ENCODE measurements at places on chromosomes 2 and 18.

DNA sequence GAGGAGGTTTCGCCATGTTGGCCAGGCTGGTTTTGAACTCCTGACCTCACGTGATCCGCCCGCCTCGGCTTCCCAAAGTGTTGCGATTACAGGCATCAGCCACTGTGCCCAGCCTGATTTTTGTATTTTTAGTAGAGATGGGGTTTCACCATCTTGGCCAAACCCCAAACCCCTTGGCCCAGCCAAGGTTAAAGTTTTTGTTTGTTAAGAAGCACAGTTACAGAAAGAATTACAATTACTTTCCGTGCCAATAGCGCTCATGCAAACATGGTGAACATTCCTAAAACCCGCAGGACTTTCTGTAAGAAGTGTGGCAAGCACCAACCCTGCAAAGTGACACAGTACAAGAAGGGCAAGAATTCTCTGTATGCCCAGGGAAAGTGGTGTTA lies 26.1 kb downstream of the ITSN2 start:
- no peak for DNase-seq

DNA sequence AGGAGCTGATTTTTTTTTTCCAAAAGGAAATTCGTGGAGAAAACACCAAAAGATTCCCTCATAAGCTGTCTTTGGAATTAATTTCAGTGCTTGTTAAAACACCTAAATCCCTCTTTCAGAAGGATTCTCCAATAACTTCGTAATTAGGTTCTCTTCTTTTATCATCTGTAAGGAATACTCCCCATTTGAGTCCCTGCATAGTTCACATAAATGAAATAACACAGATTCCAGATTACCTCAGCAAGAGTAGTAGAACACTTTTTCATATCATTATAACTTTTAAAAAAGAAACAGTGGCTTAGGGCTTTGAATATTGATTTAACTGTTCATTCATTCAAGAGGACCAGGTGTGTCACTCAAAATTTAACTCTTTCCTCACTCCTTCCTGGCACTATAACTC lies 55.5 kb downstream of the ARHGAP28 start:
- DNase-seq: no peak

DNA sequence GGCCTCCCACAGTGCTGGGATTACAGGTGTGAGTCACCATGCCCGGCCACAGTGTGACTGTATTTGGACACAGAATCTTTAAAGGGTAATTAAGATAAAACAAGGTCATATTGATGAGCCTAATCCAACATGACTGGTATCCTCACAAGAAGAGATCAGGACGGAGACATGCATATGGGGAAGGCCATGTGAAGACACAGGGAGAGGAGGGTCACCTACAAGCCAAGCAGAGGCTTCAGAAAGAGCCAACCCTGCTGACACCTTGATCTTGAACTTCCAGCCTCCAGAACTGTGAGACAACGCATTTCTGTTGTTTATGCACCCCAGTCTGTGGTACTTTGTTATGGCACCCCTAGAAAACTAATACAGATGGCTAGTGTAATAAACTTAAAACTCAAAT lies 72.4 kb downstream of the REV1 start:
- no peak for DNase-seq

DNA sequence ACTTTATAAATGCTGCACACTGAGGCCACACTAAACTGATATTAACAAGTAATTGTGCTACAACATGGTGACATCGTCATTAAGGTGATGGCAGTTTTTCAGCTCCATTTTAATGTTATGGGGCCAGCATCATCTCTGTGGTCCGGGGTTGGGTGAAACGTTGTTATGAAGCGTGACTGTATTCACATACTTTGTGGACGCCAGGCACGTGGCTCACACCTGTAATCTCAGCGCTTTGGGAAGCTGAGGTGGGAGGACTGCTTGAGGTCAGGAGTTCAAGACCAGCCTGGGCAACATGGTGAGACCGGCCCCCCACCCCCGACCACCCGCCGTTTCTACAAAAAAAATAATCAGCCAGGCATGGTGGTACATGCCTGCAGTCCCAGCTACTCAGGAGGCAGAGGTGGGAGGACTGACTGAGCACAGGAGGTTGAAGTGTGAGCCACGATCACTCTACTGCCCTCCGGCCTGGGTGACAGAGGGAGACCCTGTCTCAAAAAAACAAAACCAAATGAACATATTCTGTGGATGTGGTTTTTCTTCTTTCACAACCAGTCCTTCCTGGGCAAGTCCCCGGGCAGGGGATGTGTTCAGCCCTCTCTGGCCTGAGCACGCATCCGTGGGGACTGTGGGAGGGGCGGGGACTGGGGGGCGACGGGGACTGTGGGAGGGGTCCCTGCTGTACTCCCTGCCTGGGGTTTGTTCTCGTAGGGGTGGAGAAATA lies 12.9 kb upstream of the GAL3ST2 start:
- no peak for DNase-seq

DNA sequence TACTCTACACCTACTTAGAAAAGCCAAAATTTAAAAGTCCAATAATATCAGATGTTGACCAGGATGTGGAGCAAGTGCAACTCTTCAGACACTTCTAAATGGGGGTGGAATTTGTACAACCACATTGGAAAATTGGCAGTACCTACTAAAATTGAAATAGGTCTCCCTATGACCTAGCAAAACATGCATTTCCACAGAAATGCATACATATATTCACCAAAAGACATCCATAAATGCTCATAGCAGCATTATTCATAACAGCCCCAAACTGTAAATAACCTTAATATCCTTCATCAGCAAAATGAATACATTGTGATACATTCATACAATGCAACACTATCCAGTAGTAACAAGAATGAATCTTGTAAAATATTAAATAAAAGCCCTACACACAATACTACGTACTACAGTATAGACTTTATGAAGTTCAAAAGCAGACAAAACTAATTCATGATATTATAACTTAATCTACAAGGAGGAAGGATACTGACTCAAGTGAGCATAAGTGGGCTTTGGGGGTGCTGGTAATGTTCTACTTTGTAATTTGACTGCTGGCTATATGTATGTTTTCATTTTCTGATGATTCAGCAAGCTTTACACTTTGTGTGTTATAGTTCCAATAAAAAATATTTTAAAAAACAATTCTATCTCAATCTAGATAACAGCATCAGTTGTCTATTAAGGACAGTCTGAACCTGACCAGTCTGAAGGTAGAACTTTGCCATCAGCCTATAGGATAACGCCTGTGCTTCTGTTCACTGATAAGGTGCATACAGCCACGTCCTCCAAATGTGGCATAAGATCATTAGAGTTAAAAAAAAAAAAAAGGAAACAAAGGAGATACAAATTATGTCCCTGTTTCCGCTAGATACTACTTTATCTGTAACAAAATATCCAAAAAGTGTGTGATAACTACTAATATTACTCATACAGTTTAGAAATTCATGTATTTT lies 6.6 kb upstream of the TNFRSF11A start:
- no peak for DNase-seq

GRCh38 chr2:113723411-113723810 lies 33.0 kb downstream of the SLC35F5 start:
- DNase-seq: no peak

DNA sequence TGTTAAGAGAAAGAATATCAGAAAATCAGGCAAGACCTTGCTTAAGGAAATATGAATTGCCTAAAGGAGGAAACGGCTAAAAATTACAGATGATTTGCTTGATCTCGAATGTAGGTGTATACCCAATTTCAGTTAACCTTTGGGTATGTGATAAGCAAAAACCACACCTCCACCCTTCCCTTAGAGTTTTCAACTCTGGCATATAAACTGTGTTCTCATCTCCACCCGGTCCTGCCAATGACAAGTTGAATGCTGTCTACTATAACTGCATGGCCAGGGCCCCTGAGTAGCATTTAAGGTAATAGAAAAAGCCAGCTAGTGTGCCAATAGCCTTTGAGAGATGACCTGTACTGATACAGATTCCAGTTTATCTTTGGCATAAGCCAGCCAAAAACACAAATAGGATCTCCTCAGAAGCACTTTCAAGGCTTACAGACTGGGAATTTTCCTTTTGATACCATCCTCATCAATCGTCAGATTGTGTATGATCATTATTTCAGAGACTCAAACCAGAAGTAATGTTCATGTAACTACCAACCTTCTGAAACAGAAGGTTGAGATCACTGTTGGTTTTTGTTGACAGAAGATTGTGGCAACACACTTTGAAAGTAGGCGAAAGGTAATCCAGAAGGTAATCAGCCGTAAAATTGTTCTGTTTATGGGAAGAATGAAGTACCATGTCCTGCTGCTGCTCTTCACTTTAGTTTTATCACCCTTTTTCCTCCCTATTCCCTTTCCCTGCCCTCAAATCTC lies 163.1 kb downstream of the GFPT1 start:
- no peak for DNase-seq

DNA sequence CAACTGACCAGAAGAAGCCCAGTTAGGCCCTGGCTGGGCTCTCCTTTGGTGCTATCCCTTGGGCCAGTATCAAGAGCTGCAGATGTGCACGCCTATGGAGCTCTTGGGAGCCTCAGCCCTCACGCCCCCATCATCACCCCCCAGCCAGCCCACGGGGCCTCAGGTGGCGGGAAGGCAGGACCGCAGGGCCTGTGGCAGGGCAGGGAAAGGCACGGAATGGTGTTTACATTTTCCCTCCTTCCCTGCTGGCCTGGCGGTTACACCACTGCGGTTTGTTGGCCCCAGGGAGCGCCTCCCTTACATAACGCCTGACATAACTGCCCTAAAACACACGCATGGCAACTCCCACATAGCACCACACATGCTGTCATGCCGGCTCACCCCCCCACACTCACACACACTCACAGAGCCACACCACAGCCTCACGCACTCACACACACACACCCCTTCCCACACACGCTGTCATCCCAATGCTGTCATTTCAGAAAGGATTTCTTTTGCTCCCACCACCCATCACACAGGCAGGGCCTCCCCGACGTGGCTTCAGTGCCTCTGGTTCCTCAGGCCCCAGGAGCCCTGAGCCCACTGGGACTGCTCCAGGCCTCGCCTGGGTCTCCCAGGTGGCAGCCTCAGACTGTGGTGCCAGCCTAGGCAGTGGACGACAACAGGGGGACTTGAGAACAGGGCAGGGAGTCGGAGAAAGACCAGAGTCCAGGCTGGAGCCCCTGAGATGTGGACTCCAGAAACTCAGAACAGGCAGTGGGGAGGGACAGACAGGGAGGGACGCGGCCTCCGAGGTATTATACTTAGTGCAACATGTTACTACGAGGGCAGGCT lies 15.7 kb downstream of the ZFP36L2 start:
- DNase-seq: no peak

GRCh38 chr2:203599509-203599908 lies 64.4 kb upstream of the RAPH1 start:
- DNase-seq: no peak

GRCh38 chr2:12432985-12433625 lies 283.6 kb upstream of the TRIB2 start:
- DNase-seq: no peak

DNA sequence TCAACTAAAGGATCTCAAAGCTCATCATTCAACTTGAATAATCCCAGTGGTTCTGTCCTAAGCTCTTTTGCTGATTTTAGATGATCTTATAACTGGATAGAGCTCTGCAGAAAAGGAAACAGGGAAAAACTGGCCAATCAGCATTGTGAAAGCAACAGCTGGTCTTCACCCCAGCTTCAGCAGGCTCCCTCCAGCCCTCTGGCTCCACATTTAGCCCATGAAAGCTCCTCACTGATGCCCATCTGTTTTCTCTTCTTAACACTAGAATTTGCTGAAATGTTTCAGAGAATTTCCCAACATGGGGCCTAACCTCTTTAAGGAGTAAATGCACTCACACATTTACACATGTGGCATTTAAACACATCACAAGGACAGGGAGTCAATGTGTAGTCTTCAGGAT lies 223.3 kb downstream of the CNTNAP5 start:
- no peak for DNase-seq

DNA sequence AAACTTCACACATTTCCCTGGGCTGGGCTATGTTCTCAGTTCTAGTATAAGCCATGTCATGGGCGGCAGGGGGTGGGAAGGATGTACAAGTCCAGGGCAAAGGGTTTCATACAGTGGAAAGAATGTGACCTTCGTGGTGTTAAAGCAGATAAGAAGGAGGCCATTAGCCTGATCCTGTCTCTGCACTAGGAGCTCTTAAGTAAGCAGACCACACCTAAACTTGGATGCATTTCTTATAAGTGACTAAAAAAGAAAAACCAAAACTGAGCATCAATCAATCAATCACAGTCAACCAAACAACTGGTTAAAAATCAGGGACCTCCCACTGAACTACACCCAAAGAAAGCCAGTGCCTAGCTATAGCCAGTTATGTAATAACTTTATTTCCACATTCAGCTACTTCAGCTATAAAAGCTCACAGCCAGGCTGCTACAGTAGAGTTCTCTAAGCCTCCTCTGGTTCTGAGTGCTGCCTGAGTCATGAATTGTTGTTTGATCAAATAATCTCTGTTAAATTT lies 46.8 kb upstream of the RIOK3 start:
- DNase-seq: no peak

DNA sequence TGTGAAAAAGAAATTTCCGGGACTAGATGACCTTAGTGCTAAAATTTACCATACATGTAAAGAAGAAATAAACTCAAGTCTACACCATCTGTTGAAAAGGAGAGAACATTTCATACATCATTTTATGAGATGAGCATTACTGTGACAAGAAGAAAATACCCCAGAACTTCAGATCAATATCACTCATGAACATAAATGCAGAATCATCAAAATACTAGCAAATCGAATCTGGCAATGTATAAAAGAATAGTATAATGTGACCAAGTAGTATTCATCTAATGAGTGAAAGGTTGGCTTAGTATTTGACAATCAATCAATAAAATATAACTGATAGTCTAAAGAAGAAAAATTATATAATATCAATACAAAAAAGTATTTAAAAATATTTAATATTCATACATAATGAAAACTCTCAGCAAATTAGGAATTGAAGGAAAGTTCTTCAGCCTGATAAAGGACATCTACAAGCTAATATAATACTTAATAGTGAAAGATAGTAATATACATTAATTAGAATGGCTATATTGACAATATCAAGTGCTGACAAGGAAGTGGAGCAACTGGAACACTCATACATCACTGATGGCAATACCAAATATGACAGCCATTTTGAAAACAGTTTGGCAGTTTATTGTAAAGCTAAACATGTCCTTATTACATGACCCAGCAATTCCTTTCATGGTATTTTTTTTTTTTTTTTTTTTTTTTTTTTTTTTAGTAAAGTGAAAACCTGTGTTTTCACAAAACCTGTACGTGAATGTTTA lies 231.4 kb upstream of the ZEB2 start:
- no peak for DNase-seq

DNA sequence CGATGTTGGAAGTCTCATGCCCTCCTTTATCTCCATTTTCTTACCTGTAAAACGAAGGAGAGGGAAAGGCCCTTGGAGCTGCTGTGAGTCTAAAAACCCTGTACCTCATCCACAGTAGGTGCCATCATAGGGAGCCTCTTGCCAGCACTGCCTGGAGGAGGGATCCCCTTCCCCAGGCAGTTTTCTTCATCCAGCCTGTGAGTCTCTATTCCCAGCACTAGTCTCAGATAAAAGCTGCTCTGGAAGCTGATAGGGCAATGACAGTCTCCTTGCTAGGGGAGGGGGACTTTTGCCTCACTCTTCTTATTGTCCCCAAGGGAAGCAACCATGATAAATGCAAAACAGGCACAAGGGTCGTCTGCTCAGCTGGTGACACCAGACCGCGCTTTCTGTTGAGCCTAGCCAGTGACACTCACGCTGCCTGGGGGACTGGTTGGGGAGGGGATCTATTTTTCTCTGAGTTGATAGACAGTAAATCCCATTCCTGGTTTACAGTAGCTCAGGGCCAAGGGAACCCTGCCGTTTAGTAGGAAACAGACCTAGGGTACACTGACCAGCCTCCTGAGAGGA lies 139.5 kb upstream of the NABP1 start:
- DNase-seq: no peak
